ENCODE measurements at places on chromosomes 7 and 10.

- DNase-seq, result no peak
Observed at GRCh38 chr10:59967079-59967478, 60.7 kb upstream of the CCDC6 start.

DNA sequence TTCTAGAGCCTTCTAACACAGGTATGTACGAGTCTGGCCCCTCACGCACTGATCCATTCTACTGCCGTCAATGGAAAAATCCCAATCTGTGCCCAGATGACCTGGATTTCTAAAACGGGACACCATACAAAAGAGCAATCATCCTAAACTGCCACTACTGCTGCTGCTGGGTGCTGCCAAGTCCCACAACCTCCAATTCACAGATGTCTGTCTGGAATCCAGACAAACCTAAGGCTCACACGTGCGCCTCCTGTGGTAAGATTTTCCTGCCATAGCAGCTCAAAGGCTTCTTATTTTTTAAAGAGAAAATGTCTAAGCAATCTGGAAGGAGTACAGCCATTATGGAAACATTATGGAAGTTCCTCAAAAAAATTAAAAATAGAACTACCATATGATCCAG is 40.9 kb downstream of the JCAD start:
- DNase-seq, result no peak

DNA sequence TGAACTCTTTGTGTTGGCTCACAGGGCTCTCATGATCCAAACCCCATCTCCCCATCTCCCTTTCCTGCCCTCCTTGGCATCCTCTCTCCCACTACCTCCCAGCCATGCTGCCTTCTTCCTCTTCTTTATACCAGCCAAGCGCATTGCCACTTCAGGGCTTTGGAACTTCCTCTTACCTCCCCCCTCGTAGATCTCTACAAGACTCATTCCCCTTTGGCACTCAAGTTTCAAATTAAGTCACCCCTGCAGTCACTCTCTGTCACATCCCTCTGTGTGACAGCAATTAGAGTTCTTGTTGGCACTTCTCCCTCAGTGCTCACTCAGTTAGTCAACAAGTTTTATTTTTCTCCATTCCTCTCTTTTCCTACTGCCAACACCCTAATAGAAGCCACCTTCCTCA is 20.8 kb upstream of the NRP1 start:
- no peak for DNase-seq

GRCh38 chr10:114815791-114816190 is 5.8 kb upstream of the FHIP2A start:
- DNase-seq, result no peak

- DNase-seq, result no peak
Observed at GRCh38 chr7:152737833-152738232, 21.7 kb upstream of the ACTR3B start.

DNA sequence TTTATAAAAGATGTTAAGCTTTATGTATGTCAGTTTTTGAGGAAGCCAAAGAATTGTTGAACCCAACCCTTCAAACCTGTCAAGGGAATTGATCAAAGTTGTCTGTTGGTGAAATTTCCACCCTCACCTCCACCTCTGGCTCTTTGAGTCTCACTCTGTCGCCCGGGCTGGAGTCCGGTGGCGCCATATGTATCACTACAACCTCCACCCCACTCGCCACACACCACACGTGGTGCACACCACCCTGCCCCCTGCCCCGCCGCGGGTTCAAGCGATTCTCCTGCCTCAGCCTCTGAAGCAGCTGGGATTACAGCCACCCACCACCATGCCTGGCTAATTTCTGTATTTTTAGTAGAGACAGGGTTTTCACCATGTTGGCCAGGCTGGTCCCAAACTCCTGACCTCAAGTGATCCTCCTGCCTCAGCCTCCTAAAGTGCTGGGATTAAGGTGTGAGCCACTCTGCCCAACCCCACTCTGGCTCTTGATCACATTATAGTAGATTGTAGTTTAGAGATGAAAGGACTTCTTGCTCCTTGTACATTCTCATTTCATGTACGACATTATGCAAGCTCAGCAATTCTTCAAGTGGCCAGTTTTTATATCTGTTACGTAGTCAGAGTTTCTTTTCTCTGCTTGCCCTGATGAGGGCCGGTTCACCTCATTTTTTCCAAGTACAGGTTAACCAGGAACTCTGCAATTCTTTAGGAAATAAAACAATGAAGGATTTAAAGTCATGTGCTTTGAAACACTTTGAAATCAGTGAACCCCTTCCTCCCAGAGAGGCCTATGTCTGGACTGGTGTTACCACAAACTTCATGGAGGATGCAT is 7.0 kb downstream of the BAMBI start:
- DNase-seq, result no peak

- DNase-seq, result no peak
Observed at GRCh38 chr7:48035967-48036478, 680 bp downstream of the C7orf57 start.

GRCh38 chr7:31724696-31725095 is 37.7 kb downstream of the PPP1R17 start:
- no peak for DNase-seq

DNA sequence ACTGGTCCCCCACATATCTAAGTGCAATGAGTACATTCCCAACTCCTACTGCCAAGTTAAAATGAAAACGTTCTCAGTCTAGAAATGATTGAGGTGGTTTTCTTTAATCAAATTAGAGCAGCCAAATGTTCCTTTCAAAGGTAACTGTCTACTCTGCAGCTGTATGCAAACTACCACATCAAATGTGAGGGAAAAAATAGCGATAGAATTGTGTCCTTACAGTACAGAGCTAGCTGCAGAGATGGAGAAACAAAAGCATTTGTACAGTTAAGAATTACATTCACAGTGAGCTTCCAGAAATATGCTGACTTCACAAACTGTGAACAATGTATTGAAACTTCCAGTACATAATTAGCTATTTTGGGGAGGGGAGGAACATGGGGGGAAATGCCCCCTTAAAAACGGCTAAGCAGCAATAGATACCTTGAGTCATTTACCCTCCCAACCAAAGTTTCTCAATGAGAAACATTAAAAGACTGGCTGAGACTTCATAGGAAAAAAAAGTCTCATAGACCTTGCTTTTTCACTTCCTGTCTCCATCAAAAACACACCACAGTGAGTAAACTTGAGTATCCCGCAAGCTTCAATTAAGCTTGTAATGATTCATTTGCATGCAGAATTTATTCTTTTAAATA is 22.9 kb downstream of the CDK6 start:
- peak; percentile 67 for DNase-seq

GRCh38 chr7:80135309-80136104 is 876 bp downstream of the GNAI1 start:
- peak; percentile 20 for DNase-seq

DNA sequence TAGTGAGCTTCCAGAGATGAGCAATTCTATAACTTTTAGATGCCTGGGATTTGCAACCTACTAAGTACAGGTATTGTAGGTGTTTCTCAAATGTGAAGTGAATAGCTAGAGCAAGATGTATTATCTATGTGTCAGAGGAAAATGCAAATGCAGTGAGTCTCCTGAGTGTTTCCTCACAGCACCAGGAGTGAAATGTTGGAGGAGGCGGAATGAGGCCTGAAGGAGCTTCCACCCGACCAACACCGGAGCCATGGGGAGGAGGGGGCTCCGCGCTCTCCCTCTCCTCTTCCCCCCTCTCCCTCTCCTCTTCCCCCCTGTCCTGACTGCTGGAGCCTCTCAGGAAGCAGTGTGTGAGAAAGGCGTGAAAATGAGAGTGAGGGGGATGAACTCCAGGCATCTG is 79.9 kb upstream of the RNF32 start:
- DNase-seq, result no peak

DNA sequence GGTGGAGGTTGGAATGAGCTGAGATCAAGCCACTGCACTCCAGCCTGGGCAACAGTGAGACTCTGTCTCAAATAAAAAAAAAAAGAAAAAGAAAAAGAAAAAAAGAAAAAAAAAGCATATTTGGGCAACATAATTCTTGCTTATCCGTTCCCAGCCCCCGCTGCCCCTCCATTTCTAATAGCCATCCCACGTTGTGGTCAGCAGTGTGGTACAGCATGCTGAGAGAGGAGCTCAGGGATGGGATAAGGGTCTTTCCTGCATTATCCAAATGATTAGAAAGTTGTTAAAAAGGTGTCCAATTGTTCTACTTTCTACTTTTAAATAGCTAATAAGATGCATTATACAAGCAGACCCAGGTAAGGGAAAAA is 104.9 kb upstream of the ZNF92 start:
- DNase-seq, result no peak

GRCh38 chr7:148866362-148866761 is 17.7 kb downstream of the EZH2 start:
- no peak for DNase-seq

GRCh38 chr10:790821-791551 is 101.5 kb upstream of the DIP2C start:
- DNase-seq, result no peak

All from fibroblast of skin of right quadriceps (primary cell).